Fibroblast of mammary gland (primary cell): ENCODE measurements at places on chromosomes 1 and 21.
A peak's percentile ranks its signal among the peaks of the same experiment; 100 is the strongest.

GRCh38 chr1:173043253-173043652 is 7.5 kb downstream of the TNFSF18 start:
- DNase-seq = peak; percentile 53

DNA sequence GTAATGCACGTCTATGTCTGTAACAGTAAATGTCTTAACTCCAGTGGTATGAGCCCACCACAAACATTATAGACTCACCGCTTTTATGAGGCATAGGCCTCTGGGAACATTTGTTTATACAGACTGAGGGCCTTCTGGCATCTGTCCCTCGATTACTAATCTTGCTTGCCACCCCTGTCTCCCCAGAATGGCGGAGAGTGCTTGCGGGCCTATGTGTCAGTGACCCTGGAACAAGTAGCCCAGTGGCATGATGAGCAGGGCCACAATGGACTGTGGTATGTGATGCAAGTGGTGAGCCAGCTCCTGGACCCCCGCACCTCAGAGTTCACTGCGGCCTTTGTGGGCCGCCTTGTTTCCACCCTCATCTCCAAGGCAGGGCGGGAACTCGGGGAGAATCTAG is 18.3 kb upstream of the SHISA4 start:
- DNase-seq = peak; percentile 57

DNA sequence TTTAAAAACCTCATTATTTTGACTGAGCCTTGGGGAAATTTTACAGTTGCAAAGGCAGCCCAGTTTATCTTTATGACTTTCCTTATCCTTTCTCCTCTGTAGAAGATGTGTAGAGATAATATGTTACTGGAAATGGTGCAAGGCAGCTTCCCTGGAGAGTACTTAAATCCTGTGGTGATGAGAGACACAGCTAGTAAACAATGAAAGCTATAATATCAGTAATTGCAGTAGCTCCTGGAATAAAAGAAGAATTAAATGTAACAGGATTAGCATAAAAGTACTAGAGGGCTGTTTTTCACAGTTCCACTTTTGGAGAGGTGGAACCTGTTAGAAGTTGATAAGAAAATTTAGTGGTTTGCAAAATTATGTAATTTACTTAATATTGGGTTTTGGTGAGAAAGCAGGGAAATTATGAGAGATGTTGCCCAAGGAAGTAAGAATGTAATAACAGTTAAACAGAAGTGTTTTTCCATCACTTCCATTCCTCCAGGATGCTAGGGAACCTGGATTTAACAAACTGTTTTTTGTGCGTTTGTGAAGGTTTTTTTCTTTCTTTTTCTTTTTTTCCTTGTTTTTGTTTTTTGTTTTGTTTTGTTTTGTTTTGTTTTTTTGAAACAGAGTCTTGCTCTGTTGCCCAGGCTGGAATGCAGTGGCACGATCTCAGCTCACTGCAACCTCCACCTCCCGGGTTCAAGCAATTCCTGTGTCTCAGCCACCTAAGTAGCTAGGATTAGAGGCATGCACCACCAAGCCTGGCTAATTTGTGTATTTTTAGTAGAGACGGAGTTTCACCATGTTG is 15.7 kb upstream of the EDEM3 start:
- DNase-seq = no peak

DNA sequence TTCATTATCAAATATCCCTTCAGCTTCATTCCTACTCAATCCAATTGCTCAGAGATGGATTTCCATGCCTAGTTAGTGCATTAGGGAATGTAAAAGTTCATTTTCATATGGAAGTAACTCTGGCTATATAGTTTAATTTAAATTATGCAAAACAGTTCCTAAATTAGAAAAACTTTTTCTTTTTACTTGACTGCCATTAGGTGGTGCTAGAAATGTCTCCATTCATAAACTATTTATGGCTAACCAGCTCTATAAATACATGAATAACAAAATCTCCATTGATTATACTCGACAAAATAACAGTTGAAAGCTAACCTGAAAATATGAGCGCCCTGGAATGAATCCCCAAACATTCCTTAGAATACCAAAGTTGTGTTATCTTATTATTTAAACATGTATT is 311.4 kb downstream of the USH2A start:
- DNase-seq = peak; percentile 0

DNA sequence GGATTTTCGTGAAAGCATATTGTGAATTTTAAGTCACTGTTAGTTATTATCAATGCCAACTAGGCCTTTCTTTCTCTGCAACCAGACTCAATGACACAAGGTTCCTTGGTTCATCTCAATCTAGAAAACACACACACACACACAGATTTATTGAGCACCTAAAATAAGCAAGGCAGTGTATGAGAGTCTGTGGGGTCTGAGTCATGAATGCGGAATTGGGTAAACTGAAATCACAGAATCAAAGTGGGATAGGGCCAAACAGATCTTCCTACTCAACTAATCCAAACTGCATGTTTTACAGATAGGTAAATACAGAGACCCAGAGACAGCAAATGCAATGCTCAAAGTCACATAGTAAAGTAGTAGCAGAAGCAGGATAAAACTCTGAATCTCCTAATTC is 48.5 kb upstream of the NRDC start:
- peak; percentile 47 for DNase-seq

DNA sequence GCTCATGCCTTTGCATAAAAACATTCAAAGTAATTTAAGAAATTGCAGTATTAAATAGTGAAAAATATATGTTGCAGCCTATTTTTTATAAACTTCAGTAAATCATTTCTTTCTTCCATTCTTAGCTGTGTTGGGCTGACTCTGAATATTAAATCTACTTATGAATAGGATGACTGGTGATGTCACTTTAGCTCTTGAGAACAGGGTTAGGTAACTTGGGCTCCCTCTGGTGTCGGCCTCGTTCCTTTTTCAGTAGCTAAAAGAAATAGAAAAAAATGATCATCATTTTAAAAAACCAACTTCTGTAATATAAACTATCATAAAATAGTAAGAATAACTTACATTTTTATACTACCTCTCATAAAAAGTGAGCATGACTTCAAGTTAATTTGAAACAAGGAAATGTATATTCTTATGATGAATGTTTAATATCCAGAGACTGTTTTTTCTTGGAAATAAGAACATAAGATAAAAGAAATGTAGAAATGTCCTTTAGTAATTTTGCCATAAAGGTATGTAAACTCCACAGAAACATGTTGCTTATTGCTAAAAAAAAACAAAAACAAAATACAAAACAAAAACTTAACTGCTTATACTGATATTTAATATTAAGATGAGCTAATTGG is 26.8 kb upstream of the NCAM2 start:
- DNase-seq = peak; percentile 64

DNA sequence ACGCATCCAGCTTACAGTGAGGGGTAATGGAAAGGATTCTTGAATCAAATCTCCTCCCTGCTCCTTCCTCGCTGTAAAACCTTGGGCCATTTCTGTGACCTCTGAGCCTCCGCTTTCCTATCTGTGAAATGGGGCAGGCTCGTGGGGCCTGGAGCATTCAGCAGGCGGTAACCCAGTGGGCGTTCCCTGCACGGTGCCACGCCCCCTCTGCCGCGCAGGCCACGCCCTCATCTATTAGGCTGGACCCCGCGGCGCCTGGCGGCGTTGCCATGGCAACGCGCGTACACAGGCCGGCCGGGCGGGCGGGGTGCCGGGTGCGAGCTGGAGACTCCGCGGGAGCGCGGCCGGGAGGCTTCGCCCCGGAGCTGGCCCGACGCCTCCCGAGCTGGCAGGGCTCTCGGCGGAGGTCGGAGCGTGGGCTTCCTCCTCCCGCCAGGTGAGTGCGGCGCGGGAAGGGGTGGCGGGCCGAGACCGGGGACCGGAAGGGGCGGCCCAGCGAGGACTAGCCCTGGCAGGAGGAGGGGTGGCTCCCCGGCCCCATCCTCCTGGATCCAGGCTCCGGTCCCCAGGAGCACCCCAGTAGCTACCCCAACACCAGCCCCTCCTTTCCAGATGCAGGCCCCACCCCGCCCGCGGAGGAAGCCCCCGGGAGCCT is at the start of gene FHAD1:
FHAD1 (plus strand) TSS at position 264 of the 655 bp plus-strand sequence. CDS start 4,562 bp downstream, outside the sequence.
- peak; percentile 54 for DNase-seq

DNA sequence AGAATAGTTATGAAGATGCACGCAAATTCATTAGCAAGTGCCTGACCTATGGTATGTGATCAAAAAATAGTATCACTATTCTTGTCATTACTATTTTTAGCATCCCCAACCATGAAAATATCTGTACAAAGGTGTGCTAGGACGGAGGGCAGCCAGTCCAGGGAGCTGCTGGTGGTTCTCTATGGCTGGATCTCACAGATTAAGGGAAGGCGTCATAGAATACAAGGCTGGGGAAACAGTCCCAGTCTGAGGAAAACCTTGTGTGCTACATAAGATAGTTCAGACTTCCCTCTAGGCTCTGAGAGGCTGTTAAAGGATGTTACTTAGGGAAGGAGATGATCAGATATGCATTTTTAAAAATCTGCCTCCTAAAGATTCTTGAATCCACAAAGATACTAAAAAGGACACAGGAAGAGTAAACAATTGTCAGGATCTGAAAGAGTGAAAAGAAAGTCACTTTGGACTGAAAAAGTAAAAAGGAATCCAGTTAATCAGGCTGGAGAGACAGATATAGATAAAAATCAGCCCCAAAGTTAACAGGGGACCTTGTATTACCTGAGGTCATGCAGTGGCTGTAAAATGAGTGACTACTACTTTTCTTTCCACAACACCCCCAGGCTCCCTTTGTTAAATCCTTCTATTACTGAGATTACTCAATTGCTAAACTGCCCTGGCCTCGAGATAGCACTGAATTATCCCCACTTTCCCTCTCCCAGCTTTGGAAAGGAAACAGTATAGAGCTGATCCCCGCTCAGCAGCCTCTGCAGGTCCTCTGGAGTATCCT is 108.6 kb downstream of the MAB21L3 start:
- DNase-seq = no peak

DNA sequence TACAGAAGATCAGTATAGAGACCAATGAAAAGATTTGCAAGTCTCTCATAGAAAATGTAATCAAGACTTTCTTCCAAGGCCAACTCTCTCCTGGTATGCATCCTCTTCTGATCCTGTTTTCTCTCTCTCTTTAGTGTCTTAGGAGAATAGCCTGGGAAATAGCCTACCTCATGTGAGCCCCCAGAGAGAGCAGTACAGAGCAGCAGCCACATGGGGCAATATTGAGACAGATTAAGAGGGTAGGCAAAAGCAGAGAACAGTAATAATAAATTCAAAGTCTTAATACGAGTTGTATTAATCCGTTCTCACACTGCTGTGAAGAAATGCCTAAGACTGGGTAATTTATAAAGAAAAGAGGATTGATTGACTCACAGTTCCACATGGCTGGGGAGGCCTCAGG is 61.4 kb downstream of the RNASEL start:
- DNase-seq = peak; percentile 3

DNA sequence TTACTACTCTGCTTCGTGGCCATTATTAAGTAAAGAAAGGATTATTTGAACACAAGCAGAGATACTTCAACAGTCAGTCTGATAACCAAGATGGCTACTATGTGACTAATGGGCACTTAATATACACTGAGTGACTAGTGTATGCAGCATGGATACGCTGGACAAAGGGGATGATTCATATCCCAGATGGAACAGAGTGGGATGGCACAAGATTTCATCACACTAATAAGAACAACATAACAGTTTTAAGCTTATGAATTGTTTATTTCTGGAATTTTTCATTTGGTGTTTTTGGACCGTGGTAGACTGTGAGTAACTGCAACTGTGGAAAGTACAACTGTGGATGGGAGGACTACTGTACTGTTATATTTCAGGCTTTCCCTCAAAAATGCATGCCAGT is 9.4 kb downstream of the ZCCHC17 start:
- peak; percentile 98 for DNase-seq

- DNase-seq = no peak
Observed at GRCh38 chr1:65844821-65845534, 52.3 kb downstream of the PDE4B start.

DNA sequence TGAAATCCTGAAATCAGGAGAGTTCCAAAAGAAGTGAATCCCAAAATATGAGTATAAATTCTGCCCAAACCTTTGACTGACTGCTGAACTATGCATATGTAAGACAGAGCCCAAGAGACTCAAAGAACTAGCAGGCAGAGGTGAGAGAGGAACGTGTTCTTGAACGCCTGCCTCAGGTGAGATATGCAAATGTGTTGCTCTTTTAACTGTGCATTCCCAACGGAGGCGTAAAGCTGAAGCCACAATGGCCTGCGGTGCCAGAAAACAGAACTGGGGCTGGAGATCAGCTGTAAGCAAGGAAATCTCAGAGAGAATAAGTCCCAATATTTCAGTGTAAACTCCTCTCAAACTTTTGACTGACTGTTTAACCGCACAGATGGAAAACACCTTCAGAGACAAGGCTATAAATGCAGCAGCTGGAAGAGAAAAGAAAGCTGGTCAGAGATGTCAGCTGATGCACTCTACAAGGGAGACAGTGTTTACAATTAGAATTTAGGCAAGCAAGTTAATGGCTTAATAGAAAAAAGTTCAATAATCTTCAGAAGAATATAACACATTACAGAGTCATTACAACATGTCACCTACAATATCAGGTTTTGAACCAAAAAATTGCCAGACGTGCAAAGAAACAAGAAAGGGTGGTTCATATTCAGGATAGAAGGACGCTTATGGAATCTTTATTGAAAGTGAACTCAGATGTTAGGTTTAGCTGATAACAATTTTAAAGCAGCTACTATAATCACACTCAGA is 43.0 kb upstream of the TRIM67 start:
- no peak for DNase-seq

GRCh38 chr1:181369416-181369815 is 113.9 kb upstream of the CACNA1E start:
- no peak for DNase-seq

GRCh38 chr21:32114419-32115035 is 164.3 kb downstream of the MIS18A start:
- peak; percentile 34 for DNase-seq

DNA sequence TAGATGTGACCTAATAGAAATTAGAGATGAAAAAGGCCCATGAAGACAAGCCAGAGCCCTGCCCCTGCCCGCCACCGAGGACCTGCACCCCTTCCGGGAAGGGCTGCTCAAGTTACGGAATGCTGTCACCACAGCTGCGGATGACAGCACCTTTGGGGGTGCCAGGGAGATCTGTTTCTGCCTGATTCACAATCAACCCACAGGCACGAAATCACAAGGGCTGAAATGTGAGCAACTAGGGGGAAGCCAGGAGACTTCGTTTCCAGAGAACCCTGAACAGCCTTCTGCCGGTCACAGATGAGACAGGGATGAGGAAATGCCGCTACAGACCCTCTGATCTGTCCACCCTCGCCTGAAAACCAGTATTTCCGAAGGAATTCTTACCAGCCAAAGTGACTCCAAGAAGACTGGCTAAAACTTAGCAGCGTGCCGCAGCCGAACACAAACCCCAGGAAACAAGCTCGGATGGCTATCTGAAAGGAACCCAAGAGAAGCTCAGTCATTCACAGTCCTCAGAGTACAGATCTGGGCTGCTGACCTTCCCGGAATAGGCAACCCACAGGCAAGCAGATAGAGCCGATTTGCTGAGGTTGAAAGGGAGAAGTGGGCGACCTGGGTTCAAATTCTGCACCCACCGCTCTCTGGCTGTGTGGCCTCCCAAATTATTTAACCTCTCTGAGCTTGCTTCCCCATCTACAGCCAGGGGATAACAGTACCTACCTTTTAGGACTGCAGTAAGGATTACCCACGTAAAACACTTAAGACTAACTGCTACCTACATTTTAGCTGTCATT is 1.1 kb downstream of the ICMT start:
- DNase-seq = peak; percentile 24
